Activated T-helper 1 cell treated with anti-CD3 and anti-CD28 coated beads, Interleukin-2, amount 50 U/mL, for 16 hours (primary cell): ENCODE measurements at places on chromosomes 13 and 19.

- no peak for DNase-seq
Measured at GRCh38 chr19:18435842-18436670, 1.9 kb downstream of the ISYNA1 start.

GRCh38 chr13:30934381-30934780 lies 1.9 kb downstream of the TEX26 start:
- DNase-seq, result no peak

DNA sequence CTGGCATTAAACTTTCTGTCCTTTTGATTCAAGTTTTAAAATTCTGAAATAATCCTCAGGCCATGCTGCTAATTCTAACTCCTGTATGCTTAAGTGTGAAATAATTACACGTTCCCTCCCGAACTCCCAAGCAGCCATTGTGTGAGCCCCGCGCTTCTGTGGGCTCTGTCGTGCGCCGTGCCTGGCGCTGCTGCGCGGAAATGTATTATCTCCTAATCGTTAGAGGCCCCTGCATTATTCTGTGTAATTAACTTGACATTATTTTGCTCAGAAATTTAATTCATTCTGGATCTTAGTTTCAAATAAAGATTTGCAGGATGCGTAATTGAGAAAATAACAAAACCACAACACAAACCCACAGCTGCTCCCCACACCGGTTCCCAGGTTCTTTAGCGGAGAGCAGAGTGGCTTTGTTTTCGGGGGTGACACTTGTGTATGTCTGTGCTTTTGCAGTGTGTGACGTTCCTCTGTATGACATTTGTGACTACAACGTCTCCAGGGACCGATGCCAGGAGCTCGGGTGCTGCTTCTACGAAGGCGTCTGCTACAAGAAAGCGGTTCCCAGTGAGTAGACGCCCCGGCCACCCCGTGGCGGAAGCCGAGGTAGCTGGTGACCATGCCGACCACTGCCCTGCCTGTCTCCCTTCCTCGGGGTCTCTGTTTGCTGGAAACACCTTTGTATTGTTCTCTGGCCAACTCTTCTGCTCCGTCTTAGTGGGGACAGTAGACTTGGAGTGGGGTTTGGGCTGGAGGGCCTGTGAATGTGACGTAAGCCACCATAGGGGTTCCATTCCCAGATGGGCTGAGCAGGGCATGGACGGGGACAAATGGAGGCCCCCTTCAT lies 7.5 kb downstream of the TEX29 start:
- no peak for DNase-seq

DNA sequence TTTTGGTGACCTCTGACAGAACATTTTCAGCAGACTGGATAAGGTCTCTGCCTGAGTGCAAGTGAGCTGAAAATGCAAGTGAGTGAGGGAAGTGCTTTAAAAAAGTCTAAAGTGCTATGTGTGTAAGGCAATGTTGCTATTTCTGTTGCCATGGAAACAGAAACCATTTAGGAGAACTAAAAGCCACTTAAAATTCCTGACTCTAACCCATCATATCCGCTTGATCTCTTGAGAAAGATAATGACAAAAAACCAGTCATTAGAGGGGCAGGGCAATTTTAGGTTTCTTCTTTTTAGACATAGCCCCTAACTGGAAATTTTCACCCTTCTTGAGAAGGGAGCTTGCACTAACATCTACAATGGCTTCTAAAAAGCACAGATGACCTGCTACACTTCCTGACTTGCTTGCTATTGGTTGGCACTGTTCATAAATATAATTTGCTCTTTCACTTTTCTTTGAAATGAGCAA lies at the start of gene CYSLTR2:
TSS of gene CYSLTR2 (plus strand) at position 458 of the 468 bp plus-strand sequence. CDS start 52,889 bp downstream, outside the sequence.
- DNase-seq, result no peak

DNA sequence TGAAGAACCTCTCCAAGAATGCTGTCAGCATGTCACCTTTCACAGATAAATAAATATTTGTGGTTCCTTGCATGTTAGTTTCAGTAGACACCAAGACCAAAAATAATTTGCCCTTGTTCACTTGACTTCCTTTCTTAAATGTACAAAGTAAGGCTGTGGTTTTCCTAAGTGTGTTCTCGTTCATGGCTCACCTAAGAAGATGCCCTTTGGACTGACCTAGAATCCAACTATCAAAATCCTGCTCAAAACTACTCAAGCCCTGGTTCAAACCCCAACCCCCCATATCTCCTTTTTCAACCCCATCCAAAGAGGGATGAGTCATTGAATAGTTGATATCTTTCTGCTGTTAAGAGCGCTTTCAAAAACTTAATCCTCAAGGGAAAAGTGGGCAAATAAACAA lies 247.8 kb upstream of the ZNF507 start:
- DNase-seq, result no peak

GRCh38 chr19:54312436-54313377 lies at the start of gene LILRA5:
Gene LILRA5 (minus strand): TSS chr19:54313166. CDS start chr19:54313019, 147 bp downstream.
- DNase-seq, result no peak

DNA sequence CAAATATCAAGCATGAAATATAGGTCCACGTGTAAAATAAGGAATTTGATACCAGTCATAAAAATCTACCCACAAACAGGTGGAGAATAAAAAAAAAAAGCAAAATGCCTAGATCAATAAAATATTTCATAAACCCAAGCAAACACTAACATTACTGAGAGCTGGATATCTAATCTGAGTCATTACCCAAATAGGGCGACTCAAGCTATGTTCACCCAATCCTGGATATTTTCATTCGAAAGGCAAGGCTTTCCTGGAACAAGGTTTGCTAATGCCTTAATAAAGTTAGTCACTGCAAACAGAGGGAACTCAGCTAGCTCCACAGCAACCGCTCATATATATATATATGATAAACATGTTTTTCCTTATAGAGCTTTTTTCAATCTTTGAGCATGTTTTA lies 33.5 kb upstream of the TM9SF2 start:
- no peak for DNase-seq

DNA sequence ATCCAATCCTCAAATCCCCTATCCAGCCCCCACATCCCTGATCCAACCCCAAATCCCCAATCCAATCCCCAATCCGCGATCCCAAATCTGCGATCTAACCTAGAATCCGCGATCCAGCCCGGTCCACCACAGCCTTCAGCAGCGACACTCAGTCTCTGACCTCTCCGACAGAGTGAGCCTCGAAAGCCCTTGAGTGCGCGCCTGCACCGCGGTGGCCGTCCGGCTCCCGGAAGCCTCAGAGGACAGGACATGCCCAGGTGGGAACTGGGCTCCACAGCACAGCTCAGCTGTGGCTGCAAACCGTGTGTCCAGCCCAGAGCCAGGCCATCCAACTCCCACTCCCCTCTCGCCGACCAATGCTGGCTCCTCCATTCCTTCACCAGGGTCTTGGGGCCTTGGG lies 48.8 kb upstream of the C1QTNF9B start:
- DNase-seq, result no peak

- DNase-seq, result no peak
Measured at GRCh38 chr13:81874253-81874652, 1533.3 kb upstream of the SPRY2 start.

DNA sequence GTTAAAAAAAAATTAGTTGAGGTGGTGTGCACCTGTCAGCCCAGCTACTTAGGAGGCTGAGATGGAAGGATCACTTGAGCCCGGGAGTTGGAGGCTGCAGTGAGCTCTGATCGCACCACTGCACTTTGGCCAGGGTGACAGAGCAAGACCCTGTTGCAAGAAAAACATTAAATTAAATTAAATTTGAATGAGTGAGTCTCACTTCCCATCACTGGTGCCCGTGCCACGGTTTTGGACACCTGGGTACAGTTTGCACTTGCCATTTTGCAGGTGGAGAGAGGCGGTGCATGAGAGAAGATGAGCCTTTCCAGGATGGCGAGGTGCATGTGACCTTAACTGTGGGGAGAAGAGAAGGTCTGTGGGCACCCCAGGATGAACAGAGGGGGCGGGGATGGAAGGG lies 60.3 kb upstream of the ZNF536 start:
- DNase-seq, result no peak

DNA sequence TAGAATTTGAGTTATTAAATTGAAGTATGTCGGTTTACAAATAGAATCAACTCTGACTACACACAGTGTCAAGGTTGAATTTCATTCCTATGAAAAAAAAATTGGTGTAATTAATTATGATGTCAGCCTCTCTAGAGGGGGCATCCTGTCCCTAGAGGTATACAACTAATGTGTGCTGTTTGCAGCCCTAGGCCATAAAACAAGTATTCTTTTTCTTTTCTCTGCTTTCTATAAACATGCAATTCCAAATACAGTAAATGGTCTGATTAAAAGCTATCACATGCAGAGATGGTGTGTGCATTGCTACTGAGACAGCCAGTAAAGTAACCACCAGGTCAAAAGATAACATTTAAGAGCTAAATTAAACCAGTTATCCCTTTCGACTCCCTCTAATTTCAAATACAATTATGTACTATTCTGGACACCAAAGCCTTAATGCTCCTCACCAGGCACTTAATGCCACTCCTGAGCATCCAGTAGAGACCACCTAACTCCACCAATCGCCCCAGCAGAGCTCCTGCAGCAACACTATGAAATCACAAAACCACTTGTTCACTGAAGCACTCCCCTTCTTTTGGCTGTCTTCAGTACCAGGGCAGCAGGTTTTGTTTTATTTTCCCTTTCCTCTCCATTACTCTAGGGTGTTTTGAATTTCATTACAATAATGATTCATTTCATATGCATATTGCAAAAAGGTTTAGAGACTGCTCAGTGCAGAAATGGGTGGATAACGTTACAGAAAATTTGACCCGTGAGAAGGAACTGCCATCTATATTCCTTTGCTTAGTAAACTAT lies 426.9 kb downstream of the PCDH9 start:
- no peak for DNase-seq

GRCh38 chr13:72198967-72199560 lies 332.1 kb upstream of the DACH1 start:
- no peak for DNase-seq

GRCh38 chr19:6828698-6829633 lies 56.5 kb downstream of the VAV1 start:
- no peak for DNase-seq

DNA sequence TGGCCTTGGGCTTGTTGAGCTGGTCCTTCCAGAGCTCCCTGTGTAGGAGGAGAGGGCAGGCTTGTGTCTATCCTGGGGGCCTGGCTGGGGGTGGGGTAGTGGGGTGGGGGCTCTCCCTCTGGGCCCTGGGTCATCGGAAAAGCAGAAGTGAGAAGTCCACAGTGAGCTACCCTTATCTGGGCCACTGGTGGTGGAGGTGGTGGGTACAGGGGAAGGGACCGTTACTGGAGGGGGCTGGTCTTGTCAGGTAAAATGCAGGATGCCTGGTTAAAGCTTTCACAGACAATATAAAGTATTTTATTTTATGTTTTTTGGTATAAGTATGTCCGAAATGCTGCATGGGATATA lies 342 bp upstream of the SIGLEC10 start:
- no peak for DNase-seq
